NCI-H446 treated with DMSO at 0.1 percent for 48 hours (cell line): ENCODE measurements at places on chromosomes 6 and 20.

DNA sequence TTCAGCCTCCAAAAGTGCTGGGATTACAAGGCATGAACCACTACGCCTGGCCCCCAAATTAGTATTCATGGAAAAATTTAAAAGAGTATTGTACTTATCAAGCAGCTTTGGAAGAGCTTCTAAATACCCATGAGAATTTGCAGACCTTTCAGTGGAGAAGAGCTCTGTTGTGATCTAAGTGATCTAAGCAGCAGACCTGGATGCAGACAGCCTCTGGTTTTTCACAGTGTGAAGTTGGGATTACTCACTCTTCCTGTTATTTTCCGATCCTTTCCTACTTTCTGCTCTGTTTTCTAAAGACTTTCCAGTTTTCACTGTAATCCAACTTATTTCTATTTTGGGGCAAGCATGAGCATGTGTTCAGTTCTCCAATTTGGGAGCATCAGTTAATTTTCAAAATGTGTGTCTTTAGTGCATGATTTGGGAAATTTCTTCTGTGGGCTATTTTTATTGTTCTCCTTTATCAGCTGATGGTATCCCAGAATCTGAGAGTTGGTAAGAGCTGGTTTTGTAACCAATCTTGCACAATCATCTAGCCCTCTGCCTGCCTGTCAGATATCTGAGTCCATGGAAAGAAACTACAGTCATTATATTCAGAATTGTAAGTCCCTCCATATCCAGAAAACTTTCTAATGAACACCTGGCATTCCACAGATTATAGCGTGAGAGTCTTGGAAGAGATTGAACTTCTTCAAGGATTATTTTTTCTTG is 207.7 kb upstream of the DTNBP1 start:
- DNase-seq, result no peak

DNA sequence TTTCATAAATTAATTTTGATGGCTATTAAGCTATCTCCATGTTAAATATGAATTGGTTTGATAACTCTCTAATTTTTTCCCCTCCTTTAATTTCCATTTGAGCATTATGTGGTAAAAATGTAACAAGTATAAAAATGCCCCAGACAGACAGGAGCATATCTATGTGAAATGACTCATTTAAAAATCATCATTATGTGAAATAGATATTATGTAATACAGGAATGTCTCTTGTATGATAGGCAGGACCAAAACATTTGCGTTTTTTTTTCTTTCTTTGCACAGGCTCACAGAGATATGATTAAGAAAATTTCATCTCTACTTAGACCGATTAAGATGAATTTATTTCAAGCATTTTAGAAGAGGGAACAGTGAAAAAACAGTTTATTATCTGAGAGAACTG is 95.8 kb downstream of the AKAP7 start:
- DNase-seq, result no peak

DNA sequence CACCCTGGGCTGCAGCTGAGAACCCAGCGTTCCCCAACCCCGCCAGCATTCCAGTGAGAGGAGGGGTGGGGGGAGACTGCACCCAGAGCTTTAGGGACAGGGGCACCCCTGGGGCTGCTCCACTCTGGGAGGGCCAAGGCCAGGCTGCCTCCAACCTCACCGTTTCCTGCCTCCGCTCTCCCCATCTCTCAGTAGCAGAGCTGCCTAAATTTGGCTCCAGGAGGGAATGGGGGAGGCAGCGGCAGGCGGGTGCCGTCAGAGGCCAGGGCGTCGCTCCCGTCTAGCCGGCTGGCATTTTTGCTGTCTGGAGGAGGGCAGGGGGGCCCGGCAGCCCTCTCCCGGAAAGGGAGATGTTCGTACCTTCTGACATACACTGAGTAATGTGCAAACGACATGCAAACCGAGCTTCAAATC is 46.6 kb downstream of the NOL4L start:
- no peak for DNase-seq

DNA sequence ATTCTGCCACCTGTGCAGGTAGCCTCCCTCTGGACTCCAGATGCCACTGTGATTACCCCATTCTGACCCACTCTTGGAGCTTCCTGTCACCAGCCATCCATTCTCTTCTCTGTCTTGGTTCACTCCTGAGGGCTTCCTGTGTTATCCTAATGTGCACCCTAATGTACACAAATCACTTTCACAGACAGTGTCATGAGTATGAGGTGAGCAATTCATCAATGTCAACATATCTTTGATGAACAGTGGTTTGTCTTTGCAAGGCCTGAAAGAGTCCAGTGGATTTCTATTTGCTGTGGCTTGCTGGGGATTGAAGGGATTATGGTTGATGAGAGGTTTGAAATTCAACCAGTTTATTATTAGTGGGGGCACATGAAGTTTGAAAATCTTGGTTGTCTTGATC is 63.8 kb upstream of the EEF1E1 start:
- no peak for DNase-seq

GRCh38 chr6:37758647-37759046 is 60.9 kb upstream of the ZFAND3 start:
- no peak for DNase-seq

GRCh38 chr6:408599-409102 is 17.1 kb downstream of the IRF4 start:
- no peak for DNase-seq

DNA sequence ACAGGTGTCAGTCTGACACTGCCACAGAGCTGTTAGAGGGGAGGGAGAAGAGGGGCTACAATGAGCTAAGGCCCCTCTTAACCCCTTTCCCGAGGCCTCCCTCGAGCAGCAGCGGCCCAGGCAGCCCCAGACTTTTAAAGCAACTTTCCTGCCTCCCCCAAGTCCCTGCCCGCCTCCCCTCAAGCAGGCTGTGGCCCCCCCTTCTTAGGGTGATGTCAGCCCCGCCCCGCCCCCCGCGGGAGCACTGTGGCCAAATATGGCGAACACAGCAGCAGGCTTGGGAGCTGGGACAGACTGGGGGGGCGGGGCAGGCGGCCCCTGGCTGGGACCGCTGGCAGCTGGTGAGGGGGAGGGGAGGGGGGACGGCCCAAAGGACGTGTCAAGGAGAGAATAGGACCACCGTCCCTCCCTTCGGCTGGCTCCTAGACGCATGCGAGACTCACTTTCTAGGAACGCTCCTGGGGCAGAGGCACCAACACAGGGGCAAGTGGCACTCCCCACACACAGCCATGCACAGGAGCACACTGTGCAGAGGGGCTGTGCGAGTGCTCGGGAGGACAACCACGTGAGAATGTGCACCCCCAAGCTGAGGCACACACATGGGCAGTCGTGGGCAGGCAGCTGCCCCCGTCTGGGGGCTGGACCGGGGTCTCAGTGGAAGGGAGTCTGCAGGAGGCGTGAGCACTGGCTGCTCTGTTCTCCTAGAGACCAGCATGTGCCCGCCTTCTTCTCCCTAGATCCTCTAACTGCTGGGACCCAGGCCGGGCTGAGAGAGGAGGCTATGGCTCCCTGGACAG is 6.7 kb downstream of the TEAD3 start:
- peak; percentile 52 for DNase-seq

DNA sequence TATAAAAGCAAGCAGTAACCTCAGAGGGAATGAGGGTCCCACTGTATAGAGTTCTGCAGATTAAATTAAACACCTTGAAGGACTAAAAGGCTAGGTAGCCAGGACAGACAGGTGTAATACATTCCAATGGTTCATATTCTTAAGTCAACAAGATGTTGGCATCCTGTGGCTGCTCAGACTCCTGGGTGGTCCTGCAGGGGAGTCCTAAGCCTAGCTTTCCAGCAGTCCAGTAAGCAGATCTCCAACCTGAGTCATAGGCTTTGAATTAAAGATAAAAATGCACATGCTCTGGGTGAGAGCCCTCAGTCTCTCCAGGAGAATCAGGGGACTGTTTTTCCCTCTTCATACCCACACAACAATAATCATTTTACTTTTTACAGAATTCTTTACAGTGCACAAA is 307.3 kb upstream of the SUPT3H start:
- no peak for DNase-seq

DNA sequence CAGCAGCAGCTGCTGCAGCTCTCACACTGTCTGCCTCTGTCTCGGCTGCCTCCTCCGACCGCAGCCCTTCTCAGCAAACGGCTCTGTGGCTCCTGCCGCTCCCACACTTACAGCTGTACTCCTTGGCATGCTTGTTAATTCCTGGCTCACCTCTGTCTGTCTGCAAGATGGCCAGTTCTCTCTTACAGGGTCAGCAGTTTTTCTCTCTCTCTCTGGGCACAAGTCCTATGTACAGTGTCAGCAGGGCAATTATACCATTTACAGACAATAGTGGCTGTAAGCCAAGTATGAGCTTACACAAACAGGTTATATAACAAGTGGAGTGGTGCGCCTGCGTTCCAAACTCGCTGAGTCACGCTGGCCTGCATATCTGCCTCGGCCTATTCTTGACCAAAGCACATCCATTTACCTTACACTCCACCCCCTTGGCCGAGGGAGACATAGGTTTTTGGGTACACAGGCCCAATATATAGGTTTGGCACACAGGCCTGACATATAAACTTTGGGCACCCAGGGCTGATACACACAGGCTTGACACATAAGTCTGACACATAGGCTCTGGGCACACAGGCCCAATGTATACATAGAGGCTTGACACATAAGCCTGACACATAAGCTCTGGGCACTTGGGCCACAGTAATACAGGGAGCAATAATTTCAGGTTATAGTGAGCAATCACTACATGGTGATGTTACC is 4.4 kb downstream of the ZKSCAN3 start:
- no peak for DNase-seq

GRCh38 chr6:157323255-157323965 is at the start of gene TMEM242:
TSS of gene TMEM242 (minus strand) at chr6:157323519. CDS start at chr6:157323499, 20 bp downstream.
- DNase-seq, result no peak

GRCh38 chr20:38115205-38115604 is 49.9 kb downstream of the TGM2 start:
- DNase-seq, result no peak

DNA sequence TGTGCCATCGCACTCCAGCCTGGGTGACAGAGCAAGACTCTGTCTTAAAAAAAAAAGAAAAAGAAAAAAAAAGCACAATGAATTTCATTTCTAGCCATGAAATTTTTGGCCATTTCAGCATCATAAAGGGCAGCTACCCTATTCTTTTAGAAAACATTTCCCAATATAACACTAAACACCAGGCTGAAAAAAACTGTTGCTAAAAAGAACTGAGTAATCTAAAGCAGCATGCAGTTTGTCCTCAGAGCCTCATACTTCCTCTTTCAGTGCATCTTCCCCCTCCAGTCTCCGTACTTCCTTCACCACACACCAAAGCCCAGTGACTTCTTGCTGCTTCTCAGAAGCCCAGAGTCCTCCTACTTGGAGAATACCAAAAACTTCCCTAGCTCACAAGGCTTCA is 5.6 kb upstream of the IFNGR1 start:
- no peak for DNase-seq

GRCh38 chr6:46288835-46289234 is 118.1 kb upstream of the ENPP5 start:
- no peak for DNase-seq

GRCh38 chr20:54184071-54184470 is 10.3 kb upstream of the CYP24A1 start:
- DNase-seq, result no peak

DNA sequence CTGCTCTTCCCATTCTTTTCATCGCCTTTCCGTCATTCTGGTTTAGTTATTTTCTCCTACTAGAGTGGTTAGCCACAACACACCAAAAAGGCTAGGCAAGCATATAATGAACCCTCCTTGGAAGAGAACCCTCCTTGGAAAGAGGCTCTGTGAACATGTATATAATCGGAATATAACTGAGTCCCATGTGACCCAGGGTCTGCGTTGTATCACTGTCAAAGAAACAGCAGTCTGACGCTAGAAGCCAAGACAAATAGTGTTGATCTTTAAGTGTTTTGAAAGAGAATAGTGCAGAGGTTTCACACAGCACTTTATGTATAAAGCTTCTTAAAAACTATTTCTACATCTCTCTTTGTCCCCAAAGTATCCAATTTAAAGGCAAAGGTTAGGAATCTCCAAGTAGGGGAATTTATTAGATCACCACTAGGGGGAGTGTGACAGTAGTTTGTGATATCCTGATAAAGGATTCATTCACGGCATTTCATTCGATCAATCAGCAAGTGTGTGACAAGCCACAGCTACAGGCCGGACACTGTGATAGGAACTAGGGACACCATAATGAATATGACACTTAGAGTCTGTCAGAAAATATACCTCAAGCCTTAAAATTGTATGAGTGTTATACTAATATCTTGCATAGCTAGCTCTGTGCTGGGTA is 395.3 kb downstream of the CD109 start:
- peak; percentile 0 for DNase-seq

GRCh38 chr6:99512033-99512432 is 3.2 kb downstream of the USP45 start:
- DNase-seq, result no peak

- DNase-seq, result peak; percentile 40
These were observed 20.4 kb upstream of the EFHC1 start for GRCh38 chr6:52399511-52400312.

GRCh38 chr20:54475334-54476168 is at the start of gene DOK5:
TSS of gene DOK5 (plus strand) at chr20:54475593. CDS start at chr20:54475947, 354 bp downstream.
- no peak for DNase-seq

- DNase-seq, result no peak
These were observed 207.6 kb downstream of the TSHZ2 start for GRCh38 chr20:53179749-53180148.

DNA sequence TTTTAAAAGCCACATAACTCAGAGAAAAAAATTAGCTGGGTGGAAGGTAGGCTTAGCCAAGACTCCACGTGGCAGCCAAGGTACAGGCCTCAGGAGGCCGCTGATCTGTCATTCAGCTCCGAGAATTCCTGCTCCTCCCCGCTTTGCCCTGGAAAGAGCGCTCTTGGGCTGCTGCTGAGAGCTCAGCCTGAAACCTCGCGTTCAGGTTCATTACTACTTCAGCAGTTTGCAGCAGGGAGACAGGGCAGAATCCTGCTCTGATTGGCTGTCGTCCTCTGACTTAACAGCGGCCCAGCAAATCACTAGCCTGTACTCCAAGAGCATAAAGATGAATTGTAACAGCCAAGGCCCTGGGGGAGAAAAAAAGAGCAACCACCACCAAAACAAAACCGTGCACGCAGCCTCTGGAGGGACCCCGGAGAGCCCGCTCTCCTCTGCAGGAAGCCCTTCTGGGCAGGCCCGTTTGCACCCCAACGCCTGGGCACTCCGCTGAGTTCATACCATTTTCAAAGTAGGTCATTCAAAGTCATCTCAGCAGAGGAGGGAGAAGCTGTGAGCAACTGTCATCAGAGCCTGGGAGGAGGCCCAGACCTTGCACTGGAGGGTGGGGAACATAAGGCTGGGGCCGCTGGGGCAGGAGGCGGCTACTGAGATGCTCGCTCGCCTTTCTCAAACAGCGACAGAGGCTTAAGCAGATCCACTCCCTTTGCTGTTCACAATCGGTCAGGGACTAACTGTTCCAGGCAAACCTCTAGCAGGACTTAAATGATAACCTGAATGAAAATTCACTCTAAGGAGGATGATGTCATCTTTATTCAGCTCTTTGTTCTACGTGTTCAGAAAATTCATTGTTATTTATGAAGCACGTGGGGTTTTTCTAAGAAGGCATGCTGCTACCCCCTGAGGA is 42.3 kb upstream of the ATXN1 start:
- peak; percentile 97 for DNase-seq

- DNase-seq, result no peak
These were observed 9.1 kb upstream of the BTNL2 start for GRCh38 chr6:32416036-32416435.
